Keratinocyte (primary cell): ENCODE measurements at places on chromosomes 1 and 21. TPM values are rescaled to one million over a fixed set of nuclear protein-coding genes. Genes with fewer than 3 reads are reported as not detected.

GRCh38 chr1:26986658-26987057 lies 6.8 kb upstream of the TRNP1 start:
- no peak overlapping the region for H3K4me3 ChIP-seq
- no peaks in the 10 kb centered on the region for H3K27me3 ChIP-seq
- H3K4me1 ChIP-seq, result peaks cover 12% of the 10 kb centered on the region
- H3K36me3 ChIP-seq, result no peaks in the 10 kb centered on the region
- H3K27ac ChIP-seq, result no peak overlapping the region

DNA sequence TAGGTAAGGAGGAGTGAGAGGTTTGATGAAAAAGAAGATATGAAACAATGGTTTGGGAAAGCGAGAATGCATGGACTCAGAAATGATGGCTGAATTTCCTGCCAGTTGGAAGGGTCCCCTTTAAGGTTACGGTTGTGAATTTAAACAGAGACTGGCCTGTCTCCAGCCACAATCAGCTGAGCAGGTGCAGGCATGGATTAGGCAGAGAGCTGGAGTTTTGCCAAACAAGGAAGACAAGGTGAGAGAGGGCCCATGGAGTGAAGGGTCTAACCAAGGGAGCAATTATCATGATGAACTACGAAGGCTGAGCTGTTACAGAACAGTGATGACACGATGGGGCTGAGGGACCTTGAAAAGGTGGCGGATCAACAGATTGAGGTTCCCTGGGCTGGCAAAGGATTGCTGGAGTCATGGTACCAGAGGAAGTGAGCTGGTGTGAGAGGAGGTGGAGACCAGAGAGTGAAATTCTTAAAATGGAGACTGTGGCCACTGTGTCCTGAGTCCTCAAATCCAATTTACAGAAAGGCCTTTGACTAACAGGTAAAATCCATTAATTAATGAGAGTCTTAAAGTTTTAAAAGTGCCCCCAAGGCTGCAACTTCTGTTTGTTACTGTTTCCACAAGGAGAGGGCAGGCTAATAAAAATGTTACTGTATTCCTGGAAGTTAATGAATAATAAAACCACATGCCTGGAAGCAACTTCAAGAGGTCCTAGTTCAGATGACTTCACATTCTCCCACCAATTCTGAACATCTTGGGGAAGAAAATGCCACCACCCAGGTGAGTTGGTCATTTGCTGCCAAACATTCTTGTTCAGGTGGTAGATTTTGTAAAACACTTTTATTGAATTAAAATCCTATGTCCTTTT lies 41.5 kb downstream of the LHX9 start:
- H3K4me3 ChIP-seq, result no peak overlapping the region
- H3K27ac ChIP-seq, result no peak overlapping the region

DNA sequence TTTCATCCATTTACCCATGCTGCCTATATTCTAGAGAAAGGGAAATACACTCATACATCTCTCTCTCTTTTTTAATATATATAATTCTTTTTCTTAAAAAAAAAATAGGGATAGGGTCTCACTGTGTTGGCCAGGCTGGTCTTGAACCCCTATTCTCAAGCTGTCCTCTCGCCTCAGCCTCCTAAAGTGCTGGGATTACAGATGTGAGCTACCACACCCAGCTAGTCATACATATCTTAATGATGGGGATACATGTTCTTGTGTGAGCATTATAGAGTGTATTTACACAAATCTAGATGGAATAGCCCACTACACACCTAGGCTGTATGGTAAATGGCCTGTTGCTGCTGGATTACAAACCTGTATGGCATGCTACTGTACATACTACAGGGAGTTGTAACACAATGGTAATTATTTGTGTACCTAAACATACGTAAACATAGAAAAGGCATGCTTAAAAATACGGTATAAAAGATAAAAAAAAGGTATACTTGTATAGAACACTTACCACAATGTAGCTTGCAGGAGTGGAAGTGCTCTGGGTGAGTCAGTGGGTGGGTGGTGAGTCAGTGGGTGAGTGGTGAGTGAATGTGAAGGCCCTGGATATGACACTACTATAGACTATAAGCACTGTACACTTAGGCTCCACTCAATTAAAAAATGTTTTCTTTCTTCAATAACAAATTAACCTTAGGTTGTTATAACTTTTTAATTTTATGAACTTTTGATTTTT lies 72.9 kb downstream of the IVNS1ABP start:
- H3K36me3 ChIP-seq, result no peaks in the 10 kb centered on the region
- no peaks in the 10 kb centered on the region for H3K27me3 ChIP-seq
- peak; percentile 63 for DNase-seq

Gene KIF26B
- polyA plus RNA-seq, result 0.58 to 0.91 TPM (median 0.80 TPM) in 3 replicates

GRCh38 chr1:3031401-3032221 lies 10.3 kb downstream of the ACTRT2 start:
- no peaks in the 10 kb centered on the region for H3K4me1 ChIP-seq
- no peaks in the 10 kb centered on the region for H3K36me3 ChIP-seq
- no peak for DNase-seq
- H3K4me3 ChIP-seq, result no peak overlapping the region
- H3K27ac ChIP-seq, result no peak overlapping the region
- H3K27me3 ChIP-seq, result no peaks in the 10 kb centered on the region

GRCh38 chr1:151934048-151934493 lies 24.8 kb upstream of the THEM4 start:
- H3K27ac ChIP-seq, result no peak overlapping the region
- H3K36me3 ChIP-seq, result no peaks in the 10 kb centered on the region
- no peaks in the 10 kb centered on the region for H3K27me3 ChIP-seq
- no peak overlapping the region for H3K4me3 ChIP-seq

Gene SUSD4
- polyA plus RNA-seq, result 1.6 to 2.0 TPM (median 1.6 TPM) in 3 replicates

DNA sequence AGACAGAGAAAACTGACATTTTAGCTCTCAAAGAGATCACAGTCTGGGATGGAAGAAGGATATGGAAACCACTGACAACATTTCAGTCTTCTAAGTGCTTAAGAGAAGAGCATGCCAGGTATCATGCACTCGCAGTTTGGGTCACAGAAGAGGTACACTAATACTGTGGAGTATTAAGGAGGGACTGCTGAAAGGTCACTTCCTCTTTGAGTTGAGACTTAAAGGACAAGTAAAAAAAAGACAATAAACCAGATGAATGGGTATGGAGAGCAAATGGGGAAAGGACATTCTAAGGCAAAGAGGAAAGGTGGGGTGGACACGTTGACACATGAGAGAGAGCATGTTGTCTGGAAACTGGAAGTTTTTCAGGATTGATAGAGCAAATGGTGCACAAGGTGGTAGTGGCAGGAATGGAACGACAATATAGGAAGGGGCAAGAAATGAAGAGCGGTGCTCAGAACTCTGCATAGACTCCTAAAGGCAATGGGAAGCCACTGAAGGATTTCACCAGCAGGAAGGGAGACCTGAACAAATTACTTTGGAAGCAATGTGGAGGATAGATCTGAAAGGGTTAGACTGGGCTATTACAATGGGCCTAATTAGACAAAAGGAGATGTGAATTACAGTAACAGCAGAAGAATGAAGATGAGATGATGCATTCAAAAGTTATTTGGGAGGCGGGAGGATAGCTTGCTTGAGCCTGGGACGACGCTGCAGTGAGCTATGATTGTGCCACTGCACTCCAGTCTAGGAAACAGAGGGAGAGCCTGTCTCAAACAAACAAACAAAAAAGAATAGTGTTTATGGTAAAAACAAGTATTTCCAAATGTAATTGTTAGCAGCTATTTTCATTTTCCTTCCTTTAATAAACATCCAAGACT lies 11.1 kb downstream of the DIPK1A start:
- H3K4me3 ChIP-seq, result no peak overlapping the region
- no peaks in the 10 kb centered on the region for H3K27me3 ChIP-seq
- H3K36me3 ChIP-seq, result no peaks in the 10 kb centered on the region
- DNase-seq, result no peak

- no peak overlapping the region for H3K4me3 ChIP-seq
- no peaks in the 10 kb centered on the region for H3K27me3 ChIP-seq
- no peaks in the 10 kb centered on the region for H3K4me1 ChIP-seq
- H3K36me3 ChIP-seq, result no peaks in the 10 kb centered on the region
- H3K27ac ChIP-seq, result no peak overlapping the region
- DNase-seq, result no peak
Measured at GRCh38 chr1:191760016-191760415, 398.2 kb upstream of the RGS18 start.

DNA sequence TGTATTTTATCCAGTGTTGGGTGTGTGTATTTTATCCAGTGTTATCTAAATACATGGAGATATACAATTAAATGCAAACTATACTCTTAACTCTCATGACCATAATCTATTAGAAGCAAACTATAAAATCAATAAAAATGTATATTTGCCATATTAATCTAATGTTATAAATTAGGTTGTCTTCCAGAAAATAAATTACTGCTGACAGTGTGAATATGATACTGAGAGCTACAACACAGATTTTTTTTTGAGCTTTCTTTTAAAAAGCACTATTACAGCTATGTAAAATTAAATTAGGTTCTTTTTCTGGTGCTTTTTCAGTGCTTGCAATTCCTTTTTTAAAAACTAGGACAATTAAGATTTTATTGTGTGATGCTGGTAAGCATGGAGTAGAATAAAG lies 19.0 kb upstream of the GPR52 start:
- no peaks in the 10 kb centered on the region for H3K4me1 ChIP-seq
- no peak overlapping the region for H3K4me3 ChIP-seq
- no peak for DNase-seq
- H3K27me3 ChIP-seq, result no peaks in the 10 kb centered on the region
- H3K27ac ChIP-seq, result no peak overlapping the region

DNA sequence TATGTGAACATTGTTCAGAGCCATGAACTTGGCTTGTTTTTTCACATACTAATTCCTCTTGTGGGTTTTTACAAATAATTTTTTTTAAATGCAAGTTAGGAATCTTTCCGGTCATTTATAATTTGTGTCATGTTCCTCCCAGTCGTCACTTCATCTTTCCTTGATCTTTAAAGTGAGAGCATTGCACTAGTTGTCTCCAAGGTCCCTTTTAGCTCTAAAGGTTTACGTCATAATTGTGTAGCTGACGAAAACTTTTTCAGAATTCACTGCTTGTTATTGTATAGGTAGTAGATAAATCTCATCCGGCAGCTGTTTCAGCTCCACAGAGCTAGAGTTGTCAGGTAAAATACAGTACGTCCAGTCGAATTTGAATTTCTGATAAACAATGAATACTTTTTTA lies 33.6 kb downstream of the SOAT1 start:
- no peak overlapping the region for H3K4me3 ChIP-seq
- H3K36me3 ChIP-seq, result no peaks in the 10 kb centered on the region
- no peaks in the 10 kb centered on the region for H3K4me1 ChIP-seq
- H3K27ac ChIP-seq, result no peak overlapping the region
- DNase-seq, result no peak
- H3K27me3 ChIP-seq, result no peaks in the 10 kb centered on the region

DNA sequence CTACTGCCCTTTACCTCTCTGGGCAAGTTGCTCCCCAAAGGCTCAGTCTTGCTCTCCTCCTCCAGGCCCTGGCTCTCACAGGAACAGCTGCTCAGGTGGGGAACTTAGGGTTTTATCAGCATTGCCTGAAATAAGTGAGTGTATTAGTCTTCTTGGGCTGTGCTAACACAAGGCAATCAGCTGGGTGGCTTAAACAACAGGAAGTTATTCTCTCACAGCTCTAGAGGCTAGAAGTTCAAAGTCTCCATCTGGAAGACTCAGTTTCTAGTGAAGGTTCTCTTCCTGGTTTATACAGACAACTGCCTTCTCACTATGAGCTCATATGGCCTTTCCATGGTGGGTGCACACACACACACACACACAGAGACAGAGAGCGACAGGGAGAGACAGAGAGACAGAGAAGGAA lies 2.8 kb upstream of the CD1C start:
- no peak for DNase-seq
- H3K36me3 ChIP-seq, result no peaks in the 10 kb centered on the region
- no peak overlapping the region for H3K27ac ChIP-seq
- no peaks in the 10 kb centered on the region for H3K4me1 ChIP-seq
- H3K27me3 ChIP-seq, result no peaks in the 10 kb centered on the region
- H3K4me3 ChIP-seq, result no peak overlapping the region

- H3K36me3 ChIP-seq, result no peaks in the 10 kb centered on the region
- no peaks in the 10 kb centered on the region for H3K27me3 ChIP-seq
- no peak for DNase-seq
- peaks cover 8% of the 10 kb centered on the region for H3K4me1 ChIP-seq
- H3K27ac ChIP-seq, result no peak overlapping the region
Measured at GRCh38 chr1:234958706-234959657, 169.7 kb downstream of the TOMM20 start.

GRCh38 chr1:91948501-91949355 lies 473 bp upstream of the BRDT start:
- no peak for DNase-seq
- no peak overlapping the region for H3K27ac ChIP-seq
- no peaks in the 10 kb centered on the region for H3K27me3 ChIP-seq
- H3K4me3 ChIP-seq, result no peak overlapping the region
- no peaks in the 10 kb centered on the region for H3K36me3 ChIP-seq
- no peaks in the 10 kb centered on the region for H3K4me1 ChIP-seq

Gene EPHA8
- polyA plus RNA-seq, result 0.25 to 8.2 TPM (median 1.0 TPM) in 3 replicates

Gene SERPINC1
- 0.14 to 0.26 TPM (median 0.18 TPM) in 3 replicates for polyA plus RNA-seq

DNA sequence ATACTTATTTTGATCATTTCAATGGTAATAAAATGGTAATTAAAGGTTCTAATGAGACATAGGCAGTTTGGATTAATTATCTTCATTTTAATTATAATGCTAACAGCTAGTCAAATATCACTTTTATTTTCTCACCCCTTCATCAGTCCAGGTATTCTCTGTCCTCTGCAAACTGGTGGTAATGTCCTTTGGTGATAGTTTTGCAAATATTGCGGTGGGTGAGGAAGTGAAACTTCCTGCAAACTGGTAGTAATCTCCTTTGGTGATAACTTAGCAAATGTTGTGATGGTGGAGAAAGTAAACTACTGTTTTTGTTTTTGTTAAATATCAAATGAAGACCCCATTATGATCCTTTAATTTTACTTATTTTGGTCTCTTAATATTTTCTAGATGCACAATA lies 209.0 kb downstream of the AMY1C start:
- H3K4me1 ChIP-seq, result no peaks in the 10 kb centered on the region
- no peaks in the 10 kb centered on the region for H3K27me3 ChIP-seq
- H3K4me3 ChIP-seq, result no peak overlapping the region
- no peak for DNase-seq
- no peak overlapping the region for H3K27ac ChIP-seq
- H3K36me3 ChIP-seq, result no peaks in the 10 kb centered on the region

Gene NR1I3
- not detected in 3 replicates for polyA plus RNA-seq

- no peaks in the 10 kb centered on the region for H3K27me3 ChIP-seq
- peak overlapping the region; percentile 85 for H3K4me3 ChIP-seq
- H3K36me3 ChIP-seq, result peaks cover 19% of the 10 kb centered on the region
- peaks cover 26% of the 10 kb centered on the region for H3K4me1 ChIP-seq
- no peak for DNase-seq
- peak overlapping the region; percentile 97 for H3K27ac ChIP-seq
Measured at GRCh38 chr21:34885125-34885524, 164.0 kb downstream of the RUNX1 start.

Gene HOOK1
- 3.1 to 12.7 TPM (median 11.8 TPM) in 3 replicates for polyA plus RNA-seq

DNA sequence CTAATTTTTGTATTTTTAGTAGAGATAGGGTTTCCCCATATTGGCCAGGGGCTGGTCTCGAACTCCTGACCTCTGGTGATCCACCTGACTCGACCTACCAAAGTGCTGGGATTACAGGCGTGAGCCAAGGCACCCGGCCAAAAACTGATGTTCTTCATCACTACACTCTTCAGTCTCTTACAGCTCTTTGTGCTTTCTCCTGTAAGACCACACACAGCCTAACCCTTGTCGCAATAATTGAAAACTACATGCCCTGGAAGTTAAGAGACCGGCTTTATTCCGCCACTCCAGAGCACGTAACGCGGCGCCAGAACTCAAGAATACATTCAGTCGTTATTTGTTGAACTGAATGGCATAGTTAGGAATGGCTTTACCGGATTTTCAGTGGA lies 552 bp downstream of the GPATCH4 start:
- peaks cover 26% of the 10 kb centered on the region for H3K36me3 ChIP-seq
- peak overlapping the region; percentile 90 for H3K27ac ChIP-seq
- H3K4me1 ChIP-seq, result peaks cover 28% of the 10 kb centered on the region
- peak overlapping the region; percentile 96 for H3K4me3 ChIP-seq

Gene ARID4B
- polyA plus RNA-seq, result 7.3 to 12.7 TPM (median 9.1 TPM) in 3 replicates
